AML-193 (cell line): ENCODE measurements at places on chromosomes 7 and 10.

DNA sequence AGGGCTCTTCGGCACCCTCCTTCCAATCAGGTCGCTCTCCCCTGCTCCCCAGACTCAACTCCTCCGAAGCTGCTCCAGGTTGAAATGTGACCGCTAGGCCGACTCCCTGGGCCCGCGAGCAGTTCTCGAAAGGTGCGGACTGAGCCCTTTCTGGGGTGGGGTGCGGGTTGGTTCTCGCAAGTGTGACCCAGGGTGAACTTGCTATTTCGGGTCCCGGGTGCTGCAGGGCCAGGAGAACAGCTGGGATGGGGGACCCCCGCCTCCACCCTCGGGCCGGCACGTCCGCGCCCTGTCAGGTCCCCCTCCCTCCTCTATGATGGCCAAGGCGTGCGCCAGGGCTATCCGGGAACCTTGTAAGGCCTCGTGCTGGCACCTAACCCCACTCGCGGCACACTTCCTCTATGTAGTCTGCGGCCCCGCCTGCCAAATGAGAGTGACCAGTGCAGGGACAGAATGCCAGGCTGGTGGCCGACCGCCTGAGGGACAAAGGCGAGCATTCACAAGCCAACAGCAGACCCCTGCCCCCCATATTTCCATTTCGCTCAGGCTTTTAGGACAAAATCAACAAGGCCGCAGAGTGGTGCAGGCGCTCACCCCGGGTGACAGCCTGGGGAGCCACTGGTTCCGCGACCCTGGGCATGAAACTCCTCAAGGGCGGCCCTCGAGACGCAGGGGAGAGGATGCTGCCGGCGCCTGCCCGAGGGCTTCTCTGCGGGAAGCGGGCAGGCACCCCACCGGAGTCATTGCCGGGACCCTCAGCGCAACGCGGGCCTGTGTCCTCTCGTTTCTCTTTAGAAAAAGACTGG is 13.7 kb upstream of the HOXA13 start:
- DNase-seq, result no peak

GRCh38 chr10:127756264-127756663 is 19.3 kb downstream of the FOXI2 start:
- no peak for DNase-seq

DNA sequence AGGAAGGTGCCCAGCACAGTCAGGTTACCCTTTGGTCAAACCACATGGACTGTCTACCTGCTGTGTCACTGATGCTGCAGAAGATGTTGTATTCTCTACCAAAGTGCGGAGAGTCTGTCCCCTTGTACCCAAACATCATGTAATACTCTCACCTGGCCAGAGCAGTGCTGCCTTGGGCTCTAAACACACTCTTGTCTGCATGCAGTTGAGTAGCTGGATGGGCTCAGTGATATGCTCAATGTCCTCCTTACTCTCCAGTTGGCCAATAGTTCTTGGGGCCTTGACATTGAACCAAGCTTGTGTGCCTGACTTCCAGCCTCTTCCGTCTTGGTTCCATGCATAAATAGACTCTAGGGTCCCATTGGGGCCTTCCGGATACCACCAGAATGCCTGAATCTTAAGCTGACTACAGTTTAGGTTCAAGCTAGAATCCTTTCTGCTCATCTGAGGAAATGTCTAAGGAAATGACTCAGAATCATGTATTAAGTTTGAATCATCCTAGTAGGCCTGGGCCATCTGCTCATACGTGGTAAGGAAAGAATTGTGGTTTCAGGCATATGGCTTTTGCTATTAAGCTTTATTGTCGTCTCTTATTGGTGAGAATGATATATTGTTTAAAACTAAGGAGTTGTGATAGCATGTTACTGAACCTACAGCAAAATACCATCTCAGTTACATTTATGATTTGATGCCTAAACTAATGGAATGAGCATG is 118.0 kb downstream of the OTUD1 start:
- DNase-seq, result peak; percentile 72

DNA sequence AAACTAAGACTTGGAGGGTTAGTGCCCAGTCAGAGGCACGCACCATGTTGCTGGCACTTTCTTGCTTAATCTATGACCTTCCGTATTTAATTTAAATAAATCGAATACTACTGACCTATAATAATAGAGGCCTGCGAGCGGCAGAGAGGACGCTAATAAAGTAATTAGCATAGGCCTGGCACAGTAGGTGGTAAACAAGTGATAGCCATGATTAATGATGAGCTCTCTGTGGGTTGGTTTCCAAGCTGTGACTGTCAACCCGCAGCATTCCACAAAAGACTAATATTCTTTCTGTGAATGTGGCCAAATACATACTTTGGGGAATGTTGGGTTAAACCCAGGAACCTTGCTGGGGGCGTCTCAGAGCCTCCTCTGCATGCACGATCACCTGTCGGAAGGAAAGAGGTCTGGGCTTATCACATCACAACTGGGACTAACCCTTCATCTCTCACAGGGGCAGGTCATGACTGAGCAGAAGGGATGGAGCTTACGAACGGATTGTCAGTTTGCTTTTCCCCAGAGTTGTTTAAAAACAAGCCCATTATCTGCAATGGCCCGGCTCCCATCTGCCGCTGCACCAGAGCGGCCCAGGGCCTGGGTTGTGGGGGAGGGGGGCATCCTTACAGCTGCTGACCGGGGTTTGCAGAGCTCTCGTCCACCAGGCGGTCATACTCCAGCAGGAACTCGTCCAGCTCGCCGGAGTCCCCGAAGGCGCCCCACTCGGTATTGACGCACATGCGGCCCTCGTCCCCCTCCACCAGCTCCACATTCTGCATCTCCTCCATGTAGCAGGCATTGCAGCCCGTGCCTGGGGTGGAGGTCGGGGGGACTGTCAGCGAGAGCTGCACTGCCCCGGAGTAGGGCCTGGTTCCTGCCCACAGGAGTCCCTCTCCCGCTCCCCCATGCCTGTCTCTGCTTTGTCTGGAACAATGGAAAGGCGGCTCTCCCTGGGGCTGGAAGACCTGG is 6.2 kb upstream of the MYL7 start:
- DNase-seq, result no peak

DNA sequence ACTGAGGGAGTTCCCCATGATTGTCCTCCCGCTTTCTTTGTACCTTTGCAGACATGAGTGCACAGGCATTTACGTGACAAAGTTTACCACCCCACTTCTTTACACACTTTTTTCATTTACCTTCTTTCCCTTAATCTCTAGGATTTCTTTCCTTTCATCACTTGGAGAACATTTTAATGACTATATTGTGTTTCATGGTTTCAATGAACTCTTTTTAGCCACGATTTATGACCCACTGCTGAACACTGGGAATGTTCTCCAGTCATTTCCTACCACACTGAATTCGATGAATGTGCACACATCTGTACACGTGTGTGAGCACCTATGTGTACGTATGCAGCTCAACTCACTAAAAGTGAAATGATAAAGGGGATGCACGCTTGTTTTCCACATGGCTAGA is 371.7 kb upstream of the IGFBP3 start:
- DNase-seq, result no peak
